Heart left ventricle (tissue), 16 donors: ENCODE measurements at places on chromosomes 5 and 9.

GRCh38 chr5:149635394-149635793, 54.1 kb downstream of the ARHGEF37 start:
- DNase-seq = no peak

DNA sequence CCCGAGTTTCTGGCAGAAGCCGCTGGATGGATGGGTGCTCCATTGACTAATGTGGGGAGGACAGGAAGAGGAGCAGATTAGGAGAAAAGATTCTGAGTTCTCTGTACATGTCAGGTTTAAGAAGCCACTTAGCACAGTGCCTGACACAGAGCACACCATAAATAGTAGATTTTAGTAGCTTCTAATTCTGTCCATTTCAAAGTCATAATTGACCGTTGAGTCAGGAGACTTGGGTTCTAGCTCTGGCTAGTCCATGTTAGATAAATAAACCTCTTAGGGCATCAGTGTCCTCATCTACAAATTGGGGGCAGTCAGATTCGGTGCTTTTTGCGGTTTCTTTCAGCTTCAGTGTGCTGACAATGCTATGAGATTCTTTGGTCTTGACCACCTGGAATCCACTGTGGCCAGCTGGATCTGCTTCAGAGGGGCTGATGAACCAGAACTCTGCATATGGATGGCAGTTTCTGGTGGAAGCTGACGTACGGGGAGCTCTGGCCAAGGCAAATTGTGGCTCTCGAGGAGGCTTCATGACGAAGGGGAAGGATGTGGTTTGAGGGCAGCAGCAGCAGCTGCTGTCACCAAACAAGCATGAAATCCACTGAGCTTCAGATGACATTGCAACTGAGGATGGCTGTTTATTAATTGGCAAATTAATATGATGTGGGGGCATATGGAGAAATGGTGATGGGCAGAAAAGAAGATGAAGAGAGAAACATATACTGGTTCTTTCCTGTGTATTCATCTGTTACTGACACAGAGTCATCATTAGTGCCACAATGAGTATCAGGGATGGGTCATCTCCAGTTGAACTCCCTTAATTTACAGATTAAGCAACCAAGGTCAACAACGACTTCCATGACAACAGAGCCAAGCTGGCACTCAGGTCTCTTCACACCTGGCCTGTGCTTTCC, 134.4 kb downstream of the AOPEP start:
- peak; percentile 26 for DNase-seq

- no peak for DNase-seq
Observed at GRCh38 chr5:1338506-1339070, 6.3 kb downstream of the CLPTM1L start.

GRCh38 chr5:110840347-110840960, 101.6 kb downstream of the SLC25A46 start:
- no peak for DNase-seq

DNA sequence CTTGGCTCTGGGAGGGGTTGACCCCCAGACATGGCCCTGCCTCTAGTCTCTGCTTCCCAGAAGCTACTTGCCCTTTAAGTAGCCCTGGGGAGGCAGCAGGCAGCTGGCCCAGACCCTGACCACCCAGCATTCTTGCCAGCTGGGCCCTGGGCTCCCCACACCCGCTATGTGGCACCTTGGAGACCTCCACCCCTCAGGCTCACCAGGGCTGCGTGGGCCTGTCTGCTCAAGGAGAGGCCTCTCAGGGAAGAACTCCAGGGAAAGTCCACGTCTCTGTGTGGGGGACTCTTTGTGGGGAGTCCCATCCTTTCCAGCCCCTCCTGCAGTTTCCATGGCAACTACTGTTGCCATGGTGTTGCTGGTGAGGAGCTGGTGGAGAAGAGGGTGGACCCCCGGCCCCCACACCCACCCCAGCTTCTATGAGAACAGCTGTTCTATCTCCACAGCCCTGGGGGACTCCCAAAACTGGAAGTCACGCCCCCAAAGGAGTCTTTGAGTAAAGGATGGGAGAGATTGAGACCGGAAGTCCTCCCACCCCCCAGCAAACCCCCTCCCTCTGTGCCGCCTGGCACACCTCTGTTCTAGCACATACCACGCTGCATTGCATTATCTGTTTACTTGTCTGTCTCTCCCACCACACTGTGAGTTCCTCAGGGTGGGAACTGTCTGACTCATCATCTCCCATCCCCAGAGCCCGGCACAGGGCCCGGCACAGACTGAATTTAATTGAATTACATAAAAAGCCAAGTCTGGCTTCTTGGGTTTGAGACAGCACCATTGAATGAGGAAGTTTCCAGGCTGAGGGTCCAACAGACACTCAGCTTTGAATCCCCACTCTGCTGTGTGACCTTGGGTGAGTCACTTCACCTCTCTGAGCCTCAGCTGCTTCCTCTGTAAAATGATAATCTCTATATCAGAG, 12.6 kb downstream of the DNM1 start:
- peak; percentile 53 for DNase-seq

DNA sequence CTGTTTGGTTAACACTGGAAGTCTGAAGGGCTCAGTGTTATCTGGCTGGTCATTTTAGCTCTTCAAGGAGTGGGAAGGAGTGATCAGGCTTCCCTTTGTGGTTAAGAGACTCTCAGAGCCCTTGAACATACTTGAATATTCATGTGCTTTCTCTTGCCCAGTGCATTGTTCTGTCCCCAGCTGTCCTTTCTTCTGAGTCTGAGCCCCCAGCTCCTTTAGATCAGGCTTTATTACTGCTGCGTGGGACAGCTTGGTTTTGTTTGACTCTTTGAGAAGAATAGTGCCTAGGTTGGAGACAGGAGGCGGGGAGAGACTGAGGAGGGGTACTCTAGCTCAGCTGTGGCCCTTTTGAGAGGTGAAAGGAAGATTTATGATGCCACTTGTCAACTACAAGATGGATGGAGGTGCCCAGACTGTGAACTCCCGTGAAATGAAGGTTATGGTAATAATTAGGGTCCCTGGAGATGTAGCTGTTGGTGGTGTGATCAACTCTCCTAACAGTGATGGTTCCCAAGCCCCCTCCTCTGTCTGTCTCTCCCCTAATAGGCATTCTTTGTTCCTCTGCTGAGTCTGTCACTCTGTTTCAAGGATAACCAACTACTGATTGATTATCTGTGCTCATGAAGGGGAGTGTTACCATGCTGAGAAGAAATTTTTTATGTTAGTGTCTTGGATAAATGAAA, 83.1 kb upstream of the GLRA1 start:
- DNase-seq = no peak

DNA sequence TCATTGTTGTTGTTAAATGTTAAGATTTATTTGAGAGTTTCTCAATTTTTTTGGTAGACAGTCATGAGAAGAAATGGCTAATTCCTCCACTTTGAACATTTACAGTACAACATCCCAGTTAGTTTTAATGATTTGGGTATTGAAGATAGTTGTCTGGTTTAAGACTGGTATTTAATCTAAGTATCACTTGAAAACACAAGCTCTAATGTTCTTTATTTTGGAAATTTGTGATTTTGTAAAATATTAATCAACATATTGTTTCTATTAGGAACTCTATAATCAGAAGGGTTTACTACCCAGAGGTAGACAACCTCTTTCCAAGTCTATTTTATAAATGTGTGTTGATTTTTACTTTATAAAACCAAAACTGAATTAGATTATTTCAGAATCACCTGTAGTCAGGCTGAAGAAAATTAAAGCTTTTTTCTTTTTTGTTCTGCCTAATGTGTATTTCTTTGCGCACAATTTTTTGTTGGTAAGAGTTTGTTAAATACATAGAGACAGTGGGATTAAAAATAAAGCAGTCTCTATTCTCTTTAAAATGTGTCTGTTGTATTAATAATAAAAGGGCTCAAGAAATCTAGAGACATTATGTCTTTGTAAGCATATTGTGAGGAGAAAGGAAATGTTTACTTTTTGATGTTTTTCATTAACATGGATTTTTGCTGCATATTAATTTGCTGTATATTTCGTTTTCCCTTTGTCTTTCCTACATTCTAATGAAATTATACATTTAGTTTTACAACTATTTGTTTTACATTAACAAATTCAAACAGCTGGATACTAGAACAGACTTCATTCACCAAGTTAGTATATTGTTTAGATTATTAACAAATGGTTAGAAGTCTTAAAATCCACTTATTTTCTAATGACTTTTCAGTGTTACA, 3.9 kb upstream of the PURA start:
- DNase-seq = no peak

- no peak for DNase-seq
Observed at GRCh38 chr5:142492781-142493281, 168.0 kb upstream of the SPRY4 start.

DNA sequence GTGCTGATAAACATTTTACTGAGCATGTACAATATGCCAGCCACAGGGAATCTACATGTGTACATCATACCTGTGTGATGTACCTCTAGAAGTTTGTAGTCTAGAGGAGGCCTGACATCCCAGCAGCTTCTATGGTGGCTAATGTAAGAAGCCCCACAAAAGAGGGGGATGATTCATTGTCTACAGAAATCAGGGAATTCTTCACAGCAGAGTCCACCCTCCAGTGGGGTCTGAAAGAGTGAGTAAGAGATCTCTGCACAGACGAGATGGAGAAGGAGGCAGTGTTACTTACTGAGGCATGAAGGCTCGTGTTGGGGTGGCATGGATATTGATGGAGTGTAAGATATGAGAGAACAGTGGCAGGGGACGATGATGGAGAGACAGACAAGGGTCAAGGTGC, 103.0 kb downstream of the NTRK2 start:
- no peak for DNase-seq

- no peak for DNase-seq
Observed at GRCh38 chr5:56962286-56962685, 10.4 kb upstream of the MIER3 start.

GRCh38 chr9:79013715-79014610, 557.8 kb upstream of the TLE4 start:
- no peak for DNase-seq
